ENCODE measurements at places on chromosomes 2 and 18. TPM values are rescaled to one million over a fixed set of nuclear protein-coding genes. Genes with fewer than 3 reads are reported as not detected.

PKDCC gene
- polyA plus RNA-seq: 97.5 TPM

SCN3A gene
- 34.9 TPM for polyA plus RNA-seq

POTEF gene
- polyA plus RNA-seq: 0.55 TPM

TYW5 gene
- 10.4 TPM for polyA plus RNA-seq

TACR1 gene
- 6.2 TPM for polyA plus RNA-seq

TMX3 gene
- polyA plus RNA-seq: 37.3 TPM

TDRD15 gene
- 0.08 TPM for polyA plus RNA-seq

ITPRIPL1 gene
- 1.4 TPM for polyA plus RNA-seq

REG3G gene
- not detected for polyA plus RNA-seq

TBC1D8 gene
- 17.7 TPM for polyA plus RNA-seq

SP140 gene
- 1.3 TPM for polyA plus RNA-seq

NAT8 gene
- 1.00 TPM for polyA plus RNA-seq

EFHD1 gene
- 42.9 TPM for polyA plus RNA-seq

KLHL30 gene
- 0.13 TPM for polyA plus RNA-seq

IL1RN gene
- 0.30 TPM for polyA plus RNA-seq

KATNAL2 gene
- 8.8 TPM for polyA plus RNA-seq

TSHZ1 gene
- polyA plus RNA-seq: 76.0 TPM

APLF gene
- 1.0 TPM for polyA plus RNA-seq

DHRS9 gene
- 3.3 TPM for polyA plus RNA-seq

ACP1 gene
- 118 TPM for polyA plus RNA-seq

LYG2 gene
- polyA plus RNA-seq: 0.33 TPM

SLC11A1 gene
- 1.5 TPM for polyA plus RNA-seq

GDF7 gene
- 0.74 TPM for polyA plus RNA-seq

CENPA gene
- polyA plus RNA-seq: 5.2 TPM

RAB6C gene
- polyA plus RNA-seq: 3.8 TPM

KDSR gene
- 39.1 TPM for polyA plus RNA-seq

DSG4 gene
- not detected for polyA plus RNA-seq

DNAH7 gene
- polyA plus RNA-seq: 11.6 TPM

CYB5A gene
- polyA plus RNA-seq: 65.1 TPM

MAPRE3 gene
- 200 TPM for polyA plus RNA-seq

VSNL1 gene
- 423 TPM for polyA plus RNA-seq

PRKAG3 gene
- polyA plus RNA-seq: 0.23 TPM

DSG1 gene
- not detected for polyA plus RNA-seq

TMEM18 gene
- 52.2 TPM for polyA plus RNA-seq

CCBE1 gene
- 1.8 TPM for polyA plus RNA-seq

PTH2R gene
- 1.0 TPM for polyA plus RNA-seq

GALR1 gene
- 2.5 TPM for polyA plus RNA-seq

CTAGE1 gene
- not detected for polyA plus RNA-seq

TWIST2 gene
- 2.2 TPM for polyA plus RNA-seq

Measured in spinal cord (tissue), 10 donors.